ENCODE measurements at places on chromosomes 4 and X.

DNA sequence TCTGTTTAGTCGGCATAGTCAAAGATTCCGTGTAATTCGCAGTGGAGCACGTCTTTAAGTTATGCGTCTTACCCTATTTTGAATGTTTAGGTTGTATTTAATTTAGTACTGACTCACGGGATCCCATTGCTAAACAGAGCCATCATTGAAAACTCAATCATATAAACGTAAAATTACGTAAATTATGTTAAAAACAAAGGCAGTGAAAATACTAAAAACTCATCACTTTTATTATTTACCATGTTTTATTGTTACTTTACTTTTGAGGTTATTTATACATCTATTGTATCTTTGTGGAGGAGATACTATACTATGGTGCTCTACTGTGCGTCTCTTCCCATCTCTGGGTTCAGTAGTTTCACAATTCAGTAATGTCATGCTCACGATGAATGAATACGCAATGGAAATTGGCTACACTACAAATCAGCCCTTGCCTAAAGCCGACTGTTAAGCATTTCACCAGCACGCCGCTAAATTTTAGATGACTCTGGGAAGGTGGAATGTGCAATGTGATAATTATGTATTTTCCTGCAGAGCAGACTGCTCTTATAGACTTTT, 944 bp downstream of the FUNDC2 start:
- no peak for DNase-seq

DNA sequence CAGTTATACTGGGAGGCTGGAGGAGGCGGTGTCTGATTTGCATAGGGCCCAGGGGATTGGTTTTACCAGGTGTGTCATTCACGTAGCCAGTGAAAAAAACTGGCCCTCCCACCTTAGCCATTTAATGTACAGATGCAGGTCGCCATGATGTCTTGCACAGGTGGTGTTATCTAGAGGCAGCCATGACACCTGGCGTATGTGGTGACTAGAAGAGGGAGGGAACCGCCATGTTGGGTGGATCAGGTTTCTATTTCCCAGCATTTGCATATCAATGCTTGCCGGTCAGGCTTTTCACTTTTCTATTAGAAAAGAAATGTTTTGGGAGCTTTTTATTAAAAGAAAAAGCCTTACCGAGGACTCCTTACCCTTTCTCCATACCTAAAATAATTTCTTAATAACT, 523.4 kb downstream of the ADGRL3 start:
- DNase-seq = no peak

DNA sequence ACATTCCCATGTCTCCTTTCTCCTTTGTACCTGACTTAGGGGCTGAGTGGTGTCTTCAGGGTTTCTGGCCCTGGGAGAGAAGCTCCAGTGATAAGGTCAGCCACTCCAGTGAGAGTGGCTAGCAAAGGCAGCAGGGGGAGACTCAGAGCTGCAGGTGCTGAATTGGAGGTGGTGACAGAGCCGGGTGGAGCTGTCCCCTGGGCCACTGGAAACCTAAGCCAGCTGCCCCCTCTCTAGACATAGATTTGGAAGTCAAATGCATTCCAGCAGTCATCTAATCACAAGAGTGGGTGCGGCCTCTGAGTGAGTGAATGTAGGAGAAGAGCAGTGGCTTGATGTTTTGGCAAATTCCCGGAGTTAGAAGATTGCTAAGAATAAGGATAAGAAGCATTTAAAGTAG, 28.5 kb downstream of the TRIM2 start:
- DNase-seq = no peak

DNA sequence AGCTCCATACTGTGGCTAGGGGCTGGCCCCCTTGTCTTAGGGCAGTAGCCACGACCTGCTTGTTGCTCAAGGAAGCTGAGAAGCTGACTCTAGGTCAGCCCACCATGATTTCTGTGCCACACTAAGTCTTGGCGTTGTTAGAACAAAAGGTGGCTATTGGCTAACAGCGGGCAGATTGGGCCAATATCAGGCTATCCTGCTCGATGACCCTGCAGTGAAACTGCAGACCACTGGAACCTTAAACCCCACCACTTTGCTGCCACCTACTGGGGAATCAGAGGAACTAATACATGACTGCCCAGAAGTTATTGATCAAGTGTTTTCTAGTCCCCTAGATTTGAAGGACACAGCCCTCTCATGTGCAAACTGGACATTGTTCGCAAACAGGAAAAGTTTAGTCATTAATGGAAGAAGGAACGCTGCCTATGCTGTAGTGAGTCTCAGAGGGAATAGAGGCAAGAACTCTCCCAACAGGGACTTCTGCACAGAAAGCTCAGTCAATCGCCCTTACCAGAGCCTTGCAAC, 17.0 kb upstream of the PAPSS1 start:
- DNase-seq = no peak

- no peak for DNase-seq
Observed at GRCh38 chrX:120559804-120560203, 958 bp downstream of the CUL4B start.

DNA sequence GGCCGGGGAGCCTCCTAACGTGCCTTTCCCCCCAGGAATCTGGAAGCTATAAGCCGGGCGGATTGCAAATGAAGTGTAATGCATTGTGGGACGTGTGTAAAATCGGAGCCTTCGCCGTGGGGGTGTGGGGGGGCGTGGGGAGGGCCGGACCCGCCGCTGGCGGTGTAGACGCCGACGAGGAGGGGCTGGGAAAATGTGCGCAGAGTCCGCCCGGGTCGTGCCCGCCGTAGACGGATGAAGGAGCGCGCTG, 1.3 kb downstream of the STOX2 start:
- DNase-seq = no peak

GRCh38 chr4:84167564-84167963, 331.5 kb downstream of the NKX6-1 start:
- DNase-seq = no peak

DNA sequence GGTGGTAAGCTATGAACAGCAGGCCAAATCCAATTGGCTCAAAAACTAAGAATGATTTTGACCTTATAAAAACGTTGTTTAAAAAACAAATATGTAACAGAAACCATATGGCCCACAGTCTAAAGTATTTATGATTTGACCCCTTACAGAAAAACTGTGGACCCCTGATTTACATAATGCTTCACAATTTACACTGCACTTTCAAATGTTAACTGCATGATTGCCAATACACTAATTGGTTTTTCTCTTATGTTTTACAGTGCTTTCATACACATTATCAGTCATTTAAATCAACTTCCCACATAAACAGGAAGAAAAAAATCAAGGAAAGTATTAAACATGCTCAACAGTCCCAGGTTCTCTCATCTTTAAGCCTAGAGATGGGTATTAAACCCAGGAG, 262.6 kb downstream of the CHIC1 start:
- DNase-seq = no peak

DNA sequence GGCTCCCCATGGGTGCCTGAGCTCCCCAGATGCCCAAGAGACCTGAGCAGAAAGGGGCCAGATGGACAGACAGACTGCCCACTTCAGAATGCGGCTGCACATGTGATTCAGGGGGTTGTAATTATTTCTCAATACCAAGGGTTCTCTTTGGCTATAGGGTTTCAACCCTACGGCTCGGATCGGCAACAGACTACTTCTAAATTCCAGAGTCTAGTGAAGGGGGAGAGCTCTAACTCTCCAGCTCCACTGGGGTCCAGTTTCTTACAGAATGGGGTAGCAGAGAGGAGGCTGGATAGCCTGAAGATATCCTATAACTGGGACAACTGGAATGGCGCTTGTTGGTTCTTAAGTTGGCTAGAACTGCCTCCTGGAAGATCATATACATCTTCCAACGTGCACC, 136.3 kb downstream of the MGST2 start:
- no peak for DNase-seq

- no peak for DNase-seq
Observed at GRCh38 chr4:6912441-6912840, 2.8 kb downstream of the TBC1D14 start.

GRCh38 chr4:121696581-121697461, at the start of gene ANXA5:
Gene ANXA5, minus strand, starts transcription at chr4:121696980. Its CDS starts 391 bp downstream, at chr4:121696589.
- peak; percentile 48 for DNase-seq

DNA sequence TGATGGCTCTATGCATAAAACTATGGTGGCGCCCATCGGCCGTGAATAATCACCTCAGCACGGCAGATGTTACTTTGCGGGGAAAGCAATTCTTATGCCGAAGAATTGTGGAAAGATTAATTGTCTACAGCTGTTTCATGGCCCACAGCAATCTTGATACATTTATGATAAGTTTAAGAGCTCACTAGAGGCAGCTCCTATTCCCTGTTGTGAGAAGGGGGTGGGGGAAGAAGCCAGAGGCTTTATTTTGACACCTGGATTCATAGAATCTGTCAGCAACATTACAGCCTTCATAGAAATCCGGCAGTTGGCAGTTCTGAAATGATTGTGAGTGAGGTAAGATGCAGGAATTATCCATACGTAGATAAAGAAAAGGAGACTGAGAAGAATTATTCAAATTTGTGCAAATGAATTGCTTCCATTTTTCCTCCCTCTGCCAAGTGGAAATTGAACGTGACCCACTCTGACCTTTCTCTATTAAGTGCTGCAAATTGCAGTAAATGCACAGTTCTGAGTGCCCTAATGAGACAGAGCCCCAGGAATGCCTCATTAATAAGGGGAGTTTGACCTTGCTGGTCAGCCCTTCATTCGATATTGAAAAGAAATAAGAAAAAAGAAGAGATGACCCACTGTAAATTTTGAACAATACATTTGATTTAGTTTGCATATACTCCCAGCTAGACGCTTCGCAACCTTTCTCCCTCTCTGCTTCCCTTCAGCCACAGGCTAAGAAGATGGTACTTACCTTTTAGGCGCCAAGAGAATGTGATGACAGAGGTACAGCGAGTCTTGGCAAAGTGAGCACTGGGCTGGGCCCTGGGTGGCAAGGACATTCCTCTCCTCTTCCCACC, 188.8 kb downstream of the GPAT3 start:
- DNase-seq = no peak

DNA sequence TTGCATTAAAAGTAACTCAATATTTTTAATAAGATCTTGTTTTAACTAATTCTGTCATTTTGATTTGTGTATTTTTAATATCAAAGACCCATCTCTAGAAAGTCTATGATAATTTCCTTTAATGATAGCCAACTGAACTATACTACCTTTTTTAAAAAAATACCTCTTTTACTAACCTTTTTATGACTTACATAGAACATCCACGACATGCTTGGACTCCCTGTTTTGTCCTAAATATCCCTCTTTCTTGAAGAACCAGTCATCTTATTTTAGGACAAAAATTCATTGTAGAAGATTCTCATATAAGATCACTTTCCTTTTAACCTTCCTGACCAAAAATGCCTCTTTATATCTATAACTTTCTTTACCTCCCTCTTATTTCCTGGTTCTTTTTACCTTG, 76.8 kb upstream of the GC start:
- no peak for DNase-seq

GRCh38 chr4:164109503-164109902, 615.0 kb downstream of the TMA16 start:
- DNase-seq = no peak

GRCh38 chr4:15883610-15884243, 54.8 kb downstream of the FGFBP1 start:
- no peak for DNase-seq

DNA sequence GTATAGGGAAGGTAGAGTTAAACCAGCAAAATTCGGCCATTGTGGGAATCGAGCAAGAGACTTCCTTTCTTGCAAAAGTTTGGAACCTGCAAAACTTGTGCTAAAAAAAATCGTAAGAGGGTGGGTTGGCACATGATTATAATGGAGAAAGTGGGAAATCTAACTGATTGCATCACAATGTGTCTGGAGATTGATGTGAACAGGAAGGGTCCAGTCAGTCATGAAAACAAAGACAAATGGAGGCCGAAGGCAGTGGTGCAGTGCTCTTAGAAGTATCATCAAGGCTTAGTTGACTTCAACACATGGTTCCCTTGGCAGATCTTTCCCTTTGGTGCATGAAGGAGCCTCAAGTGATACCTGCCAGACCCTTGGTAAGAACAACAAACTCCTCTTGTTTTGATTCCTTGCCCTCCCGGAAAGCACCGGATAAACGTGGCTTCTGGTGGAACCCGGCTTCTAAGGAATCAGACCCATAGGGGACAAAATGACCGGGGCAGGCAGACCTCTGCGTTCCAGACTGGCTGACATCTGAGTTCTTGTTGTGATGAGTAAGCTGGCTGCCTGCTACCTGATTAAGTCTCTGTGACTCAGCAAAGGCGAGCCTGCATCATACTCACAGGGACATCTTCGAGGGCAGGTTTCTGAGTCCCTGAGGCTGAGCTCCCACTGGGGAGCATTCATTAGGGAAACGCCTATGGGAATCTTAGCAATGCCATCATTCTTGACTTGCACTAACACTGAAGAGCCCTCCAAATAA, 87.7 kb upstream of the MAP3K15 start:
- no peak for DNase-seq

- DNase-seq = no peak
Observed at GRCh38 chrX:39762266-39762841, 335.4 kb downstream of the BCOR start.

- no peak for DNase-seq
Observed at GRCh38 chrX:119194621-119195020, 41.5 kb upstream of the PGRMC1 start.

DNA sequence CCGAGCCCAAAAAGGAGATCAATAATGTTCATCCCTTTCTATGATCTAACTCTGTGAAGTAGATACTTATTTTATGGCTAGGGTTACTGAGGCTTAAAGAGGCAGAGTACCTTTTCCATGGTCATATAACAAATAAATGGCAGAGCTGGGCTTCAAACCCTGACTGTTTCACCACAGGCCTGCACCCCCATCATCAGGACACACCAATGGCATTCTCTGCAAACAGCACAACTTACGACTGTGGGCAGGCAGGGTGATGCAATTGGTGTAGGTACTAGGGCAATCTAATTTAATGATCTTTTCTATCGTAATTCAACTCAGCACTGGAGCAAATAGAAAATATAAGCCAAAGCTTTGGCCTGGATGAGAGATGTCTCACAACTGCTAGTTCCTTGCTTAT, 118.8 kb upstream of the CBR4 start:
- no peak for DNase-seq

GRCh38 chrX:139025816-139026215, 314.3 kb upstream of the FGF13 start:
- no peak for DNase-seq

DNA sequence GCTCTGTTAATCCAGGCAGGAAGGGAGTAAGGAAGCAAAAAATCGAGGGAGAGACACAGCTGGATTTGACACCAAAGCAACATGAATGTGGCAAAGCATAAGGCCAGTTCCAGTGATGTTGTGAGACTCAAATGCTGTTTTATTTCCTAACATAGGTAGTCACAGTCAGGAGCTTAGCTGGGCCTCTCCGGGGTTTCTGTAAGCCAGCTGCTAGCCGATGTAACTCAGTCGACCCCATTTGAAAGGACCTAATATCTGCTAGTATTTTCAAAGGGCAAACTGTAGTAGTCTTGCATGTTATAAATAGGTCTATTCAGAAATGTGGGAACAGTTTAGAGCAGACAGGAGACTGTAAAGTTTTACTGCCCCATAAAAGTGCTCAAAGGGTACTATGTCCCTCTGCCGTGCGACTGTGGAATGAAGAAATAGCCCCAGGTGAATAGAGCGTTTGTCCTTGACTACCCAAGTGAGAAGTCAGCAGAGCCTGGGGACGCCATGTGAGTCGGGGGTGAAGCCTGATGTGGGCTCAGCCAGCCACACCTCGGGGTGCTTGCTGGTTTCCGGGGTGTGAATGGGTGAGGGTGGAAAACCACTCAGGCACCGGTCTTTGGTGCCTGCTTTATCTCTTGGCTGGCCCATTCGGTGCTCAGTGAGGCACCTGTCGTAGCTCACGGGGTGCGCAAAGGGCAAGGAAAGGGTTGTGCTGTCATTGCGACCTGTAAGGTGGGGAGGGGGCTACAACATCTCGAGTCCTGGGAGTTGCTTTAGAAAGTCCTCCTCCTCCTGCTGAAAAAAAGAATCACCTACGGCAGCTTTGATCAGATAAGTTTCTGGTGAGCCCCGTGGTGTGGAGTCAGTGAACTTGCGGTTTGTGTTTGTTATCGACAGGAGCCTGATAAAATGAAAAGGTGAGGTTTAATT, 745 bp downstream of the TRIM2 start:
- no peak for DNase-seq
